A549 treated with Mapracorat at 1 μM for 4 hours (cell line): ENCODE measurements at places on chromosomes 4 and X. TPM values are rescaled to one million over a fixed set of nuclear protein-coding genes. Genes with fewer than 3 reads are reported as not detected.

DCHS2 gene
- 0.02 to 0.09 TPM in 2 of 5 replicates, not detected in the others for total RNA-seq

KDM5C gene
- total RNA-seq: 39.1 to 59.1 TPM (median 54.5 TPM) in 5 replicates

SATL1 gene
- total RNA-seq: not detected in 5 replicates

STARD8 gene
- 1.1 to 2.3 TPM (median 1.7 TPM) in 5 replicates for total RNA-seq

SUPT20HL1 gene
- not detected in 5 replicates for total RNA-seq

PABPC1L2A gene
- not detected in 5 replicates for total RNA-seq

SH2D1A gene
- total RNA-seq: not detected in 5 replicates

ACOT9 gene
- 90.2 to 109 TPM (median 102 TPM) in 5 replicates for total RNA-seq

SLC7A11 gene
- 18.4 to 21.7 TPM (median 20.5 TPM) in 5 replicates for total RNA-seq

DOK7 gene
- total RNA-seq: 0.19 to 0.82 TPM (median 0.48 TPM) in 5 replicates

STAP1 gene
- not detected in 5 replicates for total RNA-seq

HAUS7 gene
- total RNA-seq: 48.5 to 54.8 TPM (median 50.7 TPM) in 5 replicates

COL4A5 gene
- total RNA-seq: 9.1 to 12.9 TPM (median 11.7 TPM) in 5 replicates
